ENCODE measurements at places on chromosomes 3 and 15.
A peak's percentile ranks its signal among the peaks of the same experiment; 100 is the strongest.

DNA sequence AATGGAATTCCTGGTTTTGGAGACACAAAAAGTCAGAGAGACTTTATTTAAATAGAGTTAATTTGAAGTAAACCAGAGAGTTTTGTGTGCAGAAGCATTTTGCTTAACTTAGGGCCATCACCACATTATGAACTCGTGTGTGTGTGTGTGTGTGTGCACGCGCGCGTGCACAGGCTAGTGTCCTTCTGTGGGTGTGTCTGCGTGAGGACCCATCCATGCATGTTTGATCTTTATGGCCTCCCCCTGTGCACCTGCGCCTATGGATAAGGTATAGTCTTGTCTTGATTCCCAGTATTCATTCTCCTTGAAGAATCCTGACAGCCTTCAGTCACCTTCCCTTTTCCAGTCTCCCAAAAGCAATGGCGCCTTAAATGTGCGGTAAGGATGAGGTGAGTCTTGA lies 26.0 kb downstream of the MUC20 start:
- DNase-seq, result no peak

- DNase-seq, result no peak
Observed at GRCh38 chr3:49681232-49681522, 7.0 kb downstream of the APEH start.

- DNase-seq, result no peak
Observed at GRCh38 chr3:47436180-47436579, 39.6 kb downstream of the SCAP start.

GRCh38 chr3:187257471-187257870 lies 34.1 kb downstream of the MASP1 start:
- DNase-seq, result no peak

DNA sequence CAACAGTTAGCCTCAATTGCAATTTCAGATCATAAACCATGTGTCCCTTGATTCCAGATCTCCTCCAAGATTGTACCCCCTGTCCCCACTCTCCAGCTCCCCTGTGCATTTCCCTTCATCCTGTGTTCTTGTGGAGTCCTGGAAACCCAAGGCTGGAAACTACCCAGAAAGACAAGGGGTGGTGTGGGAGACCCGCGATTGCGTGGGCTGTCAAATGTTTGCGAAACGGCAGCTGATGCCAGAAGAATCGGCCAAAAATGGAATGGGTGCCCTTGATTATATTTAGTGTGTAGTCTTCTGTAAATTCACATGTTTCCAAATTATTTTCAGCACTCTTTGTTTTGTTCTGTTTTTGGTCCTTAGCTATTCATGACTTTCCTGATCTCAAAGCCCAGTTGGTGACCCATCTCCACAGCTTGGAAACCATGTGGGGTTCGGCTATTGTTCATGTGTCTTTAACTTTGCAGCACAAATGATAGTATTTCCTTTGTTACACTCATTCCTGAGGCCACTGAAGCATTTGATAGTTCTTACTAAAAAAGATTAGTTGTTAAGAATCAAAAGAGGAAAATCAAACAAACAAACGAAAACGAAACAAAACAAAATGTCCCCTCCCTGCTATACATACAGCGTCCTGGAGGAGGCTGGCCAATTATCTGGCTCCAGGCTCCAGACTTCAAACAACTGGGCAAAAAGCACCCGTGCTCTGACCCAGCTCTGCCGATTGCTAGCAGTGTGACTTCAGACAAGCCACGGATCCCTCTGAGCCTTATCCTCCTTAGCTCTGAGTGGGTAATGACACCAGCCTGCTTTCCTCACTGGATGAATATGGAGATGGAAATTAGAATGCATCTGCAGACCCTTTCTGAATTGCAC lies 120.9 kb downstream of the CACNA2D3 start:
- DNase-seq, result no peak

- no peak for DNase-seq
Observed at GRCh38 chr15:31083370-31083780, 18.1 kb downstream of the TRPM1 start.

- no peak for DNase-seq
Observed at GRCh38 chr3:57559526-57559925, 3.5 kb downstream of the PDE12 start.

- DNase-seq, result no peak
Observed at GRCh38 chr3:9644245-9644644, 5.1 kb upstream of the MTMR14 start.

GRCh38 chr3:172625404-172625803 lies 85.5 kb downstream of the NCEH1 start:
- DNase-seq, result no peak

DNA sequence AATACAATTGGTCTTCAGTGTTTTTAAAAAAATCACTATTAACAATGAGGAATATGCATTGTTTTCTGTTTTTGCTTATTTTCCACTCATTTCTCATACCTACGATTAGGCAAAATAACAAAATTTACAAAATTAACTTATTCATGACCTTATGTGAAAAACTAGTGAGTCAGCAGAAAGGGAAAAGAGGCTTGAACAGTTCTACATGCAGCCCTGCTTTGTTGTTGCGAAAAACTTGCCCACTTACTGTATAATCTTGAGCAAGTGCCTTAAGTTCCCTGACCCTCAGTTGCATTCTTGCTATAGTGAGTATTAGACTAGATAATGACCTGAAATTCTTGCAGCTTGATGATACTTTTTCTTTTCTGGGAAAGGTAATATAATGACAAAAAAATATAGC lies 551.1 kb upstream of the BCHE start:
- no peak for DNase-seq

DNA sequence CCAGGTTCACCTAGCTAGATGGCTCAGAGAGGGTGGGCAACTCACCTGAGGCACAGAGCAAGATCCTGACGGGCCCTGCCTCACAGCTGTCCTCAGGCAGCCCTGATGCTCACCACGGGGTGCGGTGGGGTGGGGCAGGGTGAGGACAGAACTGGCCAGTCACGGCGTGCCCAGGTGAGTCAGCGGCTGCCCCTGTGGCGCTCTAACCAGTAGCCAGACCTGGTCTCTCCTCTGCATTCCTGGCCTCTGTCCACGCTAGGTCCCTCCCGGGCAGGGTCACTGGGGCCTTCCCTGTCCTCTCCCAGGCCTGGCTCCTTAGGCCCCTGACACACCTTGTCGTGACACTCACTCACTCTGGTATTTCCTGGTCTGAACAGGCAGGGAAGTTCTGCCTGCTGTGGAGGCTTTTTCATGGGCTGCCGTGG lies 901 bp downstream of the ALS2CL start:
- DNase-seq, result no peak

DNA sequence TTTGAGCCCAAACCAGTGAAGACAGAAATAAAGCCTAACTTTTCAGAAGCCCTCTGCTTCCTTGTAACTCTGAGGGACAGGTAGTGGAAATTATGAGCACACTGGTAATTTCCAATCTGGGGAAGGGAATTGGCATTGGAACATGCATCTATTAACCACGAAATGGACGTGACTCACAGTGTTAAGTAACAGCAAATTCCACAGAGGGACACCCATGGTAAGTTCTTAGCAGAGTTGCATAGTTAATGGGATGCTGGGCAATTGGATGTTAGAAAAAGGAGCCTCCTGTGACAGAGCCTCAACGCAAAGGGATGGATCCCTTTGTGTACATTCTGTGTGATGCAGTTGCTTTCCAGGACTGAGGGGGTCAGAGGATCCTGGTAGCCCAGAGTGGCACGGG lies 168.6 kb downstream of the SEMA6D start:
- DNase-seq, result no peak

GRCh38 chr15:48273049-48273448 lies 58.2 kb upstream of the DUT start:
- DNase-seq, result no peak

- DNase-seq, result no peak
Observed at GRCh38 chr3:99620077-99620767, 18.2 kb upstream of the COL8A1 start.

DNA sequence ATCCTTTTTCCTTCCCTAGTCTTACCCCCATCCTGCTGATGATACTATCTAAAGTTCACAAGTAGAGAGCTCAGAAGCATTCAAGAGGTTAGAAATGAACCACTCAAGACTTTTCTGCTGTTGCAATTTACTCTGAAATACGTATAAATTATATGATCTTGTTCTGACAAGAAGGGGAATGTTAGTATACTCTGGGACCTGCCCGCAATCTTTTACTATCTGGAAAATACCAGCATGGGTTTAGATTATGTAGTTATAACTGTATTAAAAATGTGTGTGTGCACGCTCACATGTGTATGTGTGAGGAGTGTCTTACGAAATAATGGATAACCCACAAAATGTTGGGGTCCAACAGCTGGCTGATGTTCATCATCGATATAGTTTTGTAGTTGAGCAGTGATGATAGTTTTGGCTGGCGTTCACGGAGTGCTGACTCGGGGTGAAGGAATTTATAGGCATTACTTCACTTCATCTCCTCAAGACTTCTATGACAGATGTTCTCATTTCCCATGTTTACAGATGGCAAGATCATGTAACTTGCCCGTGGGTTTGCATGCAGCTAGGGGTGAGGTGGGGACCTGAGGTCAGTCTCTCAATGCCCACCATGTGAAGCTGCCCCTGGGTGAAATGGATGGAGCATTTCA lies 297.5 kb upstream of the LYSMD4 start:
- no peak for DNase-seq

DNA sequence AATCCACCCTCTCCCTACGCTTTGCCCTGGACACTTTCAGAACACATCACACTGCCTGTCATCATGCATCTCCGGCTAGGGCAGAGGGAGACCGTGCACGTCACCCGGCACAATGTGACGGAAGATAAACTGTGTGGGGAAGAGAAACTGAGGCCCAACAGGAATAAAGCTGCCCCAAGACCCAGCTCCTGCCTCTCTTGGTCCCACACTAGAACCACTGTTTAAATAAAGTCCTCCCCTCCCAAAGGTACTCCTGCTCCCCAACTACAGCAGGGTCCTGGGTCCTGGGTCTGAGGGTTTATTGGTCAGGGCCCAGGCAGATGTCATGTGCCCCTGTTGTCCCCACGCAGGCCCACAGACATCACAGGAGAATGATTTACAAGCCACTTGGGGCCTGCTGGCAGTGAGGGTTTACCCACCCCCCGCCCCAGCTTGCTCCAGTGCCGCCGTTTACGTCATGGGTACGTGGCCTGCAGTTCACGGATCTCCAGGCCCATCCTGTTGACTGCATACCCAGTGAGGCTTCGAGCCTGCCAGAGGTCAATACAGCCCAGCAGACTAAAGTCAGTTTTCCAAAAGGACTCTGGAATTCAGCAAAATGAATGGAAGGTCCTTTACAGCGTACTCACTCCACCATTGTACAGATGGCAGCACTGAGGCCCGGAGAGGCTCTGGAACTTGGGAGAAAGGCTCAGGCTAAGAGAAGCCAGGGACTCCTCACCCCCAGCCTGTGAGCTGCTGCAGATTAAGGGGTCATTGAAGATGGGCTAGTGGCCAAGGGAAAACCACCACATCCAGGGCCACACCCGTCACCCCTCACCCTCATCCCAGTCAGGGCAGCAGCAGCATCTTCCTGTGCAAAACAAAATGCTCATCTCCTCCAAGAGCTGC lies 23.2 kb downstream of the ALS2CL start:
- DNase-seq, result peak; percentile 1

- no peak for DNase-seq
Observed at GRCh38 chr3:195693428-195694216, 27.2 kb upstream of the MUC20 start.

DNA sequence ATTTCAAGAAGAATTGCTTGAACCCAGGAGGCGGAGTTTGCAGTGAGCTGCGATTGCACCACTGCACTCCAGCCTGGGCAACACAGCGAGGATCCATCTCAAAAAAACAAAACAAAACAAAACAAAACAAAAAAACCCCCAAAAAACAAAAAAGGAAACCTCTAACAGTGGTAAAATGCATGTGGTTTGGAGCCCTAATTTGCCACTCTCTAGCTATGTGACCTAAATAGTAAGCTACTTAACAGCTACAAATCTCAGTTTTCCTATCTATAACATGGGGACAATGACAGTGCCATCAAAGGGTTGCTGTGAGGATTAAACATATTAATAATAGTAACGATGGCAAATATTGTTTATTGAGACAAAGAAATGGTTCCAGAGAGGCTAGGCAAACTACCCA lies 119.4 kb upstream of the LMOD3 start:
- no peak for DNase-seq

GRCh38 chr15:63970621-63971426 lies 75.5 kb downstream of the DAPK2 start:
- no peak for DNase-seq

GRCh38 chr15:34055868-34056595 lies 17.0 kb upstream of the AVEN start:
- DNase-seq, result no peak

DNA sequence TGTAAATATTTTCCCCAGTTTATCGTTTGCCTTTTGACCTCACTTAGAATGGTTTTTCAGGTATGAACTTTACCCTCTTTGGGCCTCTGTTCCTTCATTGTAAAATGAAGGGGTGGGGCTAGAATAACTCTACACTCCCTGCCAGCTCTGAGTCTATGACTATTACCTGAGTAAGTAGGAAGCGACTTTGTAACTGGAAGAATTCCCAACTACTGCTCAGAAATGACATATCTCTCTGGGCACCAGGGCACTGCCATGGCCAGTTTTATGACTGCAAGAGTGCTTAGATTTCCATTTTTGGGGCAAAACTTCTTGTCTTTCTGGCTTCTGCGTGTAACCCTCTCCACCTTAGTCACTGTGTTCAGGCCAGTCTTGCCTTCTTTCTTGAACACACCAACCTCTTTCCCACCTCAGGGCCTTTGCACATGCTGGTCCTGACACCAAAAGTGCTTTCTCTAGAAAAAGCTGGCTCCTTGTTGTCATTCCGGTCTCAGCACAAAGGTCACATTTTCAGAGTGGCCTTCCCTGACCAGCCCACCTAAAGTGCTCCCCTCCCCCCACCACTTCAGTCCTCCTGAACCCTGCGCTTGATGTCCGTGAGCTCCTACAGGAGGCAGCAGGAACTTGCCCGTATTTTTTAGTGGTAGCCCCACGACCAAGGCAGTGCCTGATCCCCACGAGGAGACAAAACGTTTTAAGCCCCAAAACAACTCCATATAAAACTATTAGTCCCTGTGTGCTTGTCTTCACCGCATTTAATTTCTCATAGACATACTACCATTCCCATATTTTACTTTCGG lies 25.6 kb downstream of the CDCP1 start:
- no peak for DNase-seq

GRCh38 chr3:103057003-103057402 lies 622.2 kb downstream of the ZPLD1 start:
- DNase-seq, result no peak

DNA sequence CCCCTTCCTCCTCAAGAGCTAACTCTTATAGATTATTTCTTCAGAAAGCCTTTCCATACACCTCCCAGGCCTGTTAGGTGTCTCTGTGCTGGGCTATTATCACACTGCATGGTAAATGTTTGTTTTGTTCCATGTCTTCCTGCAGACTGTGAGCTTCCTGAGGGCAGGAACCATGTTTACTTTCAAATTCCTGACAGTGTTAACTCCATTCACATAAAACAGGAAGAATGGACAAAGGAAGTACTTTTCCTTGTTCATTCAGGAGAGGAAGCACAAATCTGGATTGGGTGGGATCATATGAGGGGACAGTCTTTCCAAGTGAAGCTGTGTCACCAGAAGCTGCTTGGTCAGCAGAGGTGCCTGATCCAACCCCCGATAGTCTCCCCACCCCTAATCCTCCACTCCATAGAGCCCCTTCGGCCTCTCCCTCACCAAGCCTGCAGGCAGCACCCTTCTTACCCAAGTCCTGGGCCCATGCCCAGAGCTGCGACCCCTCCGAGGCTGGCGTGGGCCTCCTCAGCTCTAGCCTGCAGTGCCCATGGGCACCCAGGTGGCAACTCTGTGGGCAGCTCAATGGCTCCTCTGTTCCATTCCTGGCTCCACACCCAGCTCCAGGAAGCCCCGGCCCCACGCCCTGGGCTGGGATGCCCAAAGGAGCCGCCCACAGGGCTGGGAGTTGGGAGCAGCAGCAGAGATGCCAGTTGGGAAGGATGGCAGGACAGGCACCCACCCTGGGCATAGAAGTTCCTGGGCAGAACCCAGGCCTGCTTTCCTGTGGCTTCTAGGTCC lies 6.9 kb downstream of the SHF start:
- no peak for DNase-seq

Data from activated T-cell treated with anti-CD3 and anti-CD28 coated beads, Interleukin-2, amount 50 U/mL, for 4 hours (primary cell).